Aorta (tissue), 5 donors: ENCODE measurements at places on chromosomes 13 and 19.

DNA sequence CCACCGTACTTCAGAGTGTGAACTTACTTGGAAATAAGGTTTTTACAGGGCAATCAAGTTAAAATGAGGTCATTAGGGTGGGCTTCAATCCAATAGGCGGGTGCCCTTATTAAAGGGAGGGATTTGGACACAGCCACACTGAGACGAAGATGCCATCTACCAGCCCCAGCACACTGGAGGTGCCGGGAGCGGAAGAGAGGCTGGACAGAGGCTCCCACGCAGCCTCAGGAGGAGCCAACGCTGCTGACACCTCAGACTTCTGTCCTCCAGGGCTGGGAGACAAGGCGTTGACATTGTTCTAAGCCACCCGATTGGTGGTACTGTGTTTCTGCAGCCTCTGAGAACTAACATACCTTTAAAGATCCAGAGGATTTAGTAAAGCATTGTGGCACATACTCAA lies 12.6 kb upstream of the RAB20 start:
- peak; percentile 36 for DNase-seq
- H3K4me1 ChIP-seq: no peaks in the 10 kb centered on the region
- no peak overlapping the region for H3K27ac ChIP-seq
- H3K36me3 ChIP-seq: no peaks in the 10 kb centered on the region

- no peak for DNase-seq
- no peaks in the 10 kb centered on the region for H3K4me1 ChIP-seq
- no peaks in the 10 kb centered on the region for H3K36me3 ChIP-seq
- H3K27ac ChIP-seq: no peak overlapping the region
- H3K27me3 ChIP-seq: no peaks in the 10 kb centered on the region
Measured at GRCh38 chr19:35671818-35672217, 5.5 kb downstream of the UPK1A start.

- H3K4me1 ChIP-seq: peaks cover 3% of the 10 kb centered on the region
- H3K27ac ChIP-seq: peak overlapping the region; percentile 96
- peak; percentile 88 for DNase-seq
- no peaks in the 10 kb centered on the region for H3K27me3 ChIP-seq
- peaks cover 2% of the 10 kb centered on the region for H3K36me3 ChIP-seq
- no peak overlapping the region for H3K4me3 ChIP-seq
Measured at GRCh38 chr19:38277969-38278680, 13.8 kb downstream of the SPINT2 start.

GRCh38 chr13:24717217-24717616 lies 37.0 kb downstream of the ATP12A start:
- H3K36me3 ChIP-seq: no peaks in the 10 kb centered on the region
- no peak overlapping the region for H3K4me3 ChIP-seq

GRCh38 chr13:101838323-101838722 lies 385.8 kb downstream of the ITGBL1 start:
- no peaks in the 10 kb centered on the region for H3K27me3 ChIP-seq
- no peaks in the 10 kb centered on the region for H3K36me3 ChIP-seq
- no peak for DNase-seq
- H3K4me3 ChIP-seq: no peak overlapping the region
